ENCODE measurements at places on chromosomes 7 and 10.

DNA sequence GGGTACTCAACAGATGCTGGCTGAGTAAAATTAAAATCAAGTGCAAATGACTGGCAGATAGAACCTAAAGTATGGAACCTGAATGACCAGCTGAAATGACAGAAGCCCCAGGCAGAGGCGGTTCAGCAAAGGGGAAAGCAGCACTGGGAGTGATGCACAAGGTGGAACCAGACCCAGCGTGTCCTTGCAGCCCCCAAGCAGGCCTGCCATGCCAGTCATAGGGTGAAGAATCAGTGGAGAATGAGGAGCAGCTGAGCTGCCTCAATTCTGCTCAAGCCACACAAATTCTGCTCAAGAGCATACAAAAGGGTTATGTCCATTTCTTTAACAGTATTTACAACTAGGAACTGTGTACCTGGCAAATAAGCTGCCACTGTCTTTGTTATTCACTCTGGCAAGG is 8.7 kb downstream of the ACTR1A start:
- no peak for DNase-seq

GRCh38 chr10:34098821-34099567 is 716.1 kb downstream of the PARD3 start:
- DNase-seq, result no peak

DNA sequence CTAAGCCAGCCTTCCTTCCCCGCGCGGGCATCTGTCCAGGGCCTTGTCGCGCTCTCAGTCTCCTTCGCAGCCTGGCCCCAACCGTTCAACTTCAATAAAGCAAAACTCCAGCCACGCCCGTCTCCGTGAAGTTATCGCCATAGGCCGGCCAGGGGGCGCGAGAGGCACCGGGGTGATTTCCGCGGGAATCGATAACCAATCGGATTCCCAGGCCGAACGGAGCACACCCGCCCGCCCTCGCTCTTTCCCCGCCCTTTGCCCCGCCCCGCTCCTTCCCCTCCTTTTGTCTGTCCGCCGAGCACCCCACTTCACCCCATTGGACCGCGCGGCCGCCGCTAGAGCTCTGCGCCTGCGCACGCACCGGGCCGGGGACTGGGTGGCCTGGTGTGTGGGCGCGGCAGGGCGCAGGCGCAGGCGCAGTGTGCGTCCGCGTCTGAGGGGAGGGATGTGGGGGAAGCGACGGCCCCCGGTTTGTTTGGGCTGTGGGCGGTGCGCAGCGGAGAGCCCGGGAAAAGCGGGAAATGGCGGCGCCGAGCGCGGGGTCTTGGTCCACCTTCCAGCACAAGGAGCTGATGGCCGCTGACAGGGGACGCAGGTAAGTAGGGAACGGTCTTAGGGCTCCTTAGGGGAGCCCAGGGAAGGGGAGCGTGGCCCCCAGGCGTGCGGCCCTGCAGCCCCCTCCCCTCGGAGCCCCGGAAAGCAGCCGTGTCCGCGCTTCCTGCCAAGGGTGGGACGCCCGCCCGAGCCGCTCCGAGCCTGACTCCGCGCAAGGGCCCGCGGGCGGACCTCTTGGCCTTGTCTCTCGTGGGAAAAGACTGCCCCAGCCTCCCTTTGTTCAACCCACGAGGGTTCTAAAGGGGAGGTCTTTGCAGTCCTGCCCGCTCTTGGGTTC is at the start of gene CASP2:
Gene CASP2 (plus strand): TSS at position 417 of the 892 bp plus-strand sequence. CDS start 105 bp downstream, at position 522.
- peak; percentile 100 for DNase-seq

DNA sequence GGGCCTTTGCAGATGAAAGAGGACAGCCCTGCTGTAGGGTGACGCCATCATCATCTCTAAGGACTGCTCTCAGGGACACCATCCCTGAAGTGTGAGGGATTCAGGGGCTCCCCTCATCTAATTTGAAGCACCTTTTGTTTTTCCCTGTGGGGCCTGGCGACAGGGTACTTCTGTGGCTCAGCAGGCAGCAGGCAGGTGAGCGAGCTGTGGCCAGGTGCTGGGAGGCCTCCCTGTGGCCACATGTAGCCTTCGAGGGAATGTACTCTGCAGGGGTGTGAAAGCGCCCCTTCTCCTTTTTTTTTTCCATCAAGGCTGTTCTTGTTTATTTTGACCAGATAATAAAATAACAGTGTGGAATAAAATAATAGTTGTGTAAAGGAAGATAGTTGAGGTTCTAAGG is 118.2 kb upstream of the DPP6 start:
- DNase-seq, result no peak

- DNase-seq, result no peak
Measured at GRCh38 chr7:88756802-88757201, 2.7 kb upstream of the ZNF804B start.
